ENCODE measurements at places on chromosomes 5 and 9.

DNA sequence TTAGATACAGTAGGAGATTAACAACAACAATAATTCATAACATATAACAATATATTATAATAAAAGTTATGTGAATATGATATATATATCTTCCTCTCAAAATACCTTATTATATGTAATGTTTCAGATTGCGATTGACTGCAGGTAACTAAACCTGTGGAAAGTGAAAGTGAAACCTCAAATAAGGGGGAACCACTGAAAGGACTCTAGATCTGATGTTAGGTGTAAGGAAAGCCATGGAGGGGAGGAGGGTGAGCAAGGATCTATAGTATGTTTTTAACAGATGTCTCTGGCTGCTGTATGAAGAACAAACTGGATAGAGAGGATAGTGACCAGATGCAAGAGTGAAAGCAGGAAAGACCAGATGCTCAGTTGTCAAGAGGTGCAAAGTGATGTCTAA, 5.8 kb upstream of the FSTL4 start:
- no peak for DNase-seq

DNA sequence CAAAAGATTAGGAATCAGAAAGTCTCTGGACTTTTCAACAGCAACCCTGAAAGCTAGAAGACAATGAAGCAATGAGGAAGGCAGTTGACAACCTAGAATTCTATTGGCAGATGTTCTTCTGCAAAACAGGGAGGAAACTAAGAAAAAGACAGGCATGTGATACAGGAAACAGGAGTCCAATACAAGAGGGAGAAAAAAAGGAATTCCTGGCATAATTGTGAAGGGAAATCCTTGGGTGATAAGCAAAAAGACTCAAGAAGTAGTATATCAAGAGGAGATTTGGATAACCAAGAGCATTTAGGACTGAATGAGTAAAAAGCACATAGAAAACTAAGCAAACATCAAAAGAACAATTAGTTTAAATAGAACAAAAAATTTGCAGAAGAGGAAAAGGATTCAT, 58.6 kb downstream of the LPAR1 start:
- DNase-seq, result no peak

- DNase-seq, result no peak
These were observed 35.5 kb downstream of the ARHGEF37 start for GRCh38 chr5:149616727-149617285.

DNA sequence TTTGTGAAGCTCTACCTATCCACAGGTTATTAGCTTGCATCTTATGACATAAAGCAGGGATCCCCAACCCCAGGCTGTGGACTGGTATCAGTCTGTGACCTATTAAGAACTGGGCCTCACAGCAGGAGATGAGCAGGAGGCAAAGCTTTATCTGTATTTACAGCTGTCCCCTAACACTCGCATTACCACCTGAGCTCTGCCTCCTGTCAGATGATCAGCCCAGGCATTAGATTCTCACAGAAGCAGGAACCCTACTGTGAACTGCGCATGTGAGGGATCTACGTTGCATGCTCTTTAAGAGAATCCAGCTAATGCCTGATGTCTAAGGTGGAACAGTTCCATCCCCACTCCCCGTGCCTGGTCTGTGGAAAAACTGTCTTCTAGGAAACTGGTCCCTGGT, 19.7 kb downstream of the FBXW11 start:
- DNase-seq, result no peak

DNA sequence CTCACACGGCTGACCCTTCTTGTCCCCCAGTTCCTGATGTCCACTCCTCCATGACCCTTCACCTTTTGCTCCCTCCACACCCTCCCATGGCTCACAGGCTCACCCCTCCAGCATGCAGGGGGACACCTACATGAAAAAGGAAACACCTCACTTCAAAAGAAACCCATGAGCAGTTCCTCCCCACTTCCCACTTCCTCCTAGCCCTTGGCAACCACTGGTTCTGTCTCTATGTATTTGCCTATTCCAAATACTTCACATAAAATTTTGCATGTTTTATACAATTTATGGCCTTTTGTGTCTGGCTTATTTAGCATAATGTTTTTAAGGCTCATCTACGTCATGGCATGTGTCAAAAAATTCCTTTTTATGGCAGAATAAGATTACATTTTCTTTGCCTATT, 100.2 kb upstream of the S1PR3 start:
- DNase-seq, result no peak

DNA sequence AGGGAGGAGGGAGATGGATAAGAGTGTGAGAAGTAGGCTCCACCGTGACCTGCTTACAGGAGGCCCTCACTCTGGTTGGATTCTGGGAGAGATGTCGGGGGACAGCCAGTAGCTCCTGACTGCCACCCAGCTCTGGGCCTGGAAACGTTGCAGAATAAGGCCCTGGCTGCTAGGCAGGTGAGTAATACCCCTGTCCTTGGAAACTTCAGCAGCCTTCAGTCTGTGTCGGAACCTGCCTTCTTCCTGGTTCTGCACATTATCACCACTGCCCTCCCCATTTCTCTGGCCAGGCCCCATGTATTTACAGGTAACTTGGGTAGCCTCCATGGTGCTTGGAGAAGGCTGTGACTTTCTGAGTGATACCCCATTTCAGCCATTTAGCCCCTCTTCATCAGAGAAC, 26.8 kb downstream of the FAXDC2 start:
- DNase-seq, result no peak

- no peak for DNase-seq
These were observed 24.1 kb downstream of the GOLGA2 start for GRCh38 chr9:128251732-128252100.

GRCh38 chr5:95022967-95023695, 261.8 kb downstream of the MCTP1 start:
- peak; percentile 17 for DNase-seq

GRCh38 chr5:31221001-31221400, 27.5 kb downstream of the CDH6 start:
- DNase-seq, result no peak

GRCh38 chr5:127400946-127401670, 110.5 kb downstream of the MEGF10 start:
- no peak for DNase-seq

- no peak for DNase-seq
These were observed 6.4 kb downstream of the CMBL start for GRCh38 chr5:10301266-10301665.

GRCh38 chr5:91867799-91868198, 484.7 kb upstream of the ARRDC3 start:
- no peak for DNase-seq

DNA sequence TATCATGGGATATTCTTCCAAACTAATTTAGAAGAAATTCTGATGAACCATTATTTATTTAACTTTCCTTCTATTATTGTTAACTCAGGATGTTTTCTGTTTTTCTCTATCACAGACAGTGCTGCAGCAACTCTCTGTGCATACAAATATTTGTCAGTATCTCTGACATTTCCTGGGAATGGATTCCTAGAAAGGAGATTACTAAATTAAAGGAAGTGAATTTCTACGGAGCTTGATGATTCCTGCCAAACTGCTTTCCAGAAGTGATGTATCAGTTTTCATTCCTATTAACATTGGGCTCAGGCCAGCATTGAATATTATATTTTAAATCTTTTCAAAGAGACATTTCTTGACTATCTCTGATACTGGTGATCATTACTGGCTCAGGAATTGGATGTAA, 26.0 kb upstream of the MAST4 start:
- no peak for DNase-seq

- DNase-seq, result no peak
These were observed 120.5 kb downstream of the FEM1C start for GRCh38 chr5:115424030-115424429.

DNA sequence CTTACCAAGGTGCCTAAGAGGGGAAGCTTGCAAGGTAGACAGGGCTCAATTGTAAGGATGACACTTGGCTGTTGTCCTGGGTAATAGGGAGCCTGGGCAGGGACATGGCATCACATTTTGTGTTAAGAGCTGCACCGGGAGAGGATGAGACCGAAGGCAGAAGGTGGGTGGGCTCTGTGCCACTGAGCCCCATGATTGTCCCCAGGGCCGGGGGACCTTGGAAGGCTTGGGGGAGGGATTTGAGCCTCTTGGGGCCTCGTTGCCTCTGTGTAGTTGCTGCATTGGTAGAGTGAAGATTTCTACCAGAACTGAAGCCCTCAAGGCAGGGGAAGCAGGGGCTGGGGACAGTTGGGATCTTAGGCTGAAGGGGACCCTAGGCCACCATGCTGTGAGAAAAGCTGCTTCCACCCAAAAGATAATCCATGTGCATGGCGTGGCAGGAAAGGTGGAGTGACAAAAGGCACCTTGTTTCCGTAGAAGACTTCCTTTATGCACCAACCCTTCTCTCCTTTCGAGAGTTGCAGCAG, 11.9 kb downstream of the FGF18 start:
- DNase-seq, result no peak

DNA sequence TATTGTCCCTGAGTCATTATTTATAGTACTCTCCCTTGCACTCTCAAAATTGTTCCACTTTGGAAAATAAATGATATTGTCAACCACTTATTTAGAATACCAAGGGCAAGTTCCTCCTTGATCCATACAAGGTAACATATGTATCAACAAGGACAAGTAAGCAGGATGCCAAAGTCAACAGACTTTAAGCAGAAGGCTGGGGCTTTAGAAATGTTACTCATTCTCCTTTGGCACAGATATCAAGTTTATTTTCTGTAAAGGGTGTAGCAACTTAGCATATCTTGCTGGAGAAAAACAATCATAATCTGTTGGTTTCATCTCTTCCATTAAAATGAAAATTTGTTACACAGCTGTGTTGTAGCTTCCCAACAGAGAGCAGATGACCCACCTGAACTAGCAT, 248.7 kb upstream of the SLC30A5 start:
- DNase-seq, result no peak

DNA sequence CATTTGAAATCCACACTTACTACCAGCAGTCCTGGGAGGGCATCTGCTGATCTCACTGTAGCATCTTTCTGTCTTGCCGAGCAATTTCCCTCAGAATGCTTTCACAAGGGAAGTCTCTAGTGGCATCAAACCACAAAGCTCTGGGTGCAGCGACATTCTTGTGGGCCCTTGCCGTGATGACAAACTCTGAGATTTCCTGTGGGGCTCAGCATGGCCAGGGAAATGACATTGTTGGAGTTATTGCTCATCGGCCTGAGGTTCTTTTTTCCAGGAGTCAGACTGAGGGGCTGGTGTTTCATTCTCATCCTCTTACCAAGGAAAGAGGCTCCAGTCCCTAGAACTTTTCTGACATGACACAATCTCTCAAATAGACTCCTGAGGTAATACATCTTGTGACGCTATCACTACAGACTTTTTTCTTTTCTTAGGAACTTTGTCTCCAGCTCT, 51.4 kb downstream of the PFDN1 start:
- DNase-seq, result peak; percentile 78

- no peak for DNase-seq
These were observed 18.3 kb downstream of the TNIP1 start for GRCh38 chr5:151062405-151063141.

DNA sequence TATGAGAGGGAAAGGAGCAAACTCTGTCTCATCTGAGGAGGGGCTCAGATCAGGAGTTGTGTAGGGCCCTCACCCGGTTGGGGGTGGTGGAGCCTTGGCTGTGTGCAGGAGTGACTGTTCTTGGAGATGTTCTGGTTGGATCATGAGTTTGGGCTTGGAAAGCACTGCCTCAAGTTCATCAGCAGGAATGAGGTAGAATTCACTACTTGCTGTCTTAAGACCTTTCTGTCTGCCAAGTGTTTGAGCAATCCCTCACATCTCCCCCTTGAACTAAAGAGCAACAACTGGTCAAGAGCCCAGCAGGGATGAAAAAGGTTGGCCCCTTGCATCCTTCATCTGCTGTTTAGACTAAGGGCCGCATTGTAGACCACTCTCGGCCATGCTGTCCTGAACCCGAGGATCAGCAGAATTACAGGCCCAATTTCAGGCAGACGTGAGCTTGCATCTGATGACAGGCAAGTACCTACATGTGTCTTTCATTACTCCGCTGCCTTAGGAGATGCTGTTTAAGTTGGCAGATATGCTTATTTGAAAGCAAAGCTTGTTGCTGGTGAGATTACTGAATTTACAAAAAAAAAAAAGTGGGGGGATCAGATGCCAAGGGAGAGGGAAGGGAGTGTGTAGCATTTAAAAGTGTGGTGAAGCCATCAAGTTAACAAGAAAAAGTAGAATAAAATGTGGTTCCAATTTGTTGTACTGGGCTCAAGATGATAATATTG, 36.4 kb downstream of the PIK3R1 start:
- no peak for DNase-seq

DNA sequence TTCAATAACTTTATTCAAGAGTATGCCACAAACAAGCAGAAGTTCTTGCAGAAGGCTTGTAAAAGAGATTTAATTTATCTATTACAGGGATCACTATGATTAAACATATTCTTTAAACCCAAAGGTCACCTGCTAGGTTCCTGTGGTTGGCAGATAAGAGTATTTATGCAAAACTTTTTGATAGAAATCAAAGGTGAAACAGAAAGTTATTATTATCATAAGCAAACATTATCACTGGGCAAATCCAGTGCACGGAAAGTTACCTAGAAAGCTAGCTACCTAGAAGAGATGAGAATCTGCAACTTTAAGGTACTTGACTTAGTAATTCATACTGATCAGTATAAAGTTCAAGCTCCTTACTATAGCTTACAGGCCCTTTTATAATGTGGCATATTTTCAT, 3.2 kb downstream of the STARD4 start:
- peak; percentile 34 for DNase-seq

GRCh38 chr5:74326571-74327338, 313.8 kb downstream of the ENC1 start:
- DNase-seq, result peak; percentile 61

- DNase-seq, result no peak
These were observed 43.9 kb downstream of the PDCD1LG2 start for GRCh38 chr9:5554254-5554653.

GRCh38 chr5:143812085-143812705, at the start of gene HMHB1:
HMHB1 (plus strand) TSS chr5:143812161.
- no peak for DNase-seq

DNA sequence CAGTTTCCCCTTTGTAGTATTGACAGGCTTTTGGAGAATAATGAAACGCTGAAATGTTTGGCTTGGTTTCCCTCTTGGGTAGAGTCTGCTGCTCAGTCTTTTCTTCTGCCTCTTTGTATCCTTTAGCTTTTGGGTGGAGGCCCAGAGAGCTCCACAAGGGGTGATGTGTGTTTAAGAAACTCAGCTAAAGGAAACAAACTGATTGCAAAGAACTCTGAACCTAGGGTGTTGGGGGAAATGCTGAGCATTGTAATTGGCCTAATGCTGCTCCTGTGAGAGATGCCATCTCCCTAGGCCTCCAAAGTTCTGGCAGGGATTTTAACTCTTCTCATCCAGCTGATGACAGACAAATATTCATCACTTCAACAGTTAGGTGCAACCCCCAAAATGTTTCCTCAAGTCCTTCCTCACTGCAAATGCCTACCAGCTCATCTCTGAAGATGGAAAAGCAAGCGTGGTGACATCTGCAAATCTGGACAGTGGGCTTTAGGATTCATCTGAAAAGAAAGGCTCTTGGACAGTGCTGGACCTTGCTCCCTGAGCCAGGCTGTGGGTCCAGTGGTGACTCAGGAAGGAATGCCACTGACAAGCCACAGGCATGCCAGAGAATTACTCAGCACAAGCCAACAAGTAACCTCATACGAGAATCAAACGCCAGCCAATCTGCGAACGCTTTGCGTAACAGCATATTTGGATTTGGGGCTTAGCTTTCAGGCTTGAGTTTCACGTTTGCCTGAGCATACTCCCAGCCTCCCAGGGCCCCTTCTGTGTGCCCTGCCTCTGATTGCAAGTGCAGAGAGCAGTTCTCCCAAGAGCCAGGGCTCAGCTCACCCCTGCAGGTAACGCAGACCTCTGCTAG, 30.5 kb upstream of the ZSWIM6 start:
- DNase-seq, result no peak

Measured in CD4-positive, alpha-beta T cell treated with Interferon alpha-2 for 1 hour (primary cell).